Stimulated activated CD8-positive, alpha-beta memory T cell treated with anti-CD3 and anti-CD28 coated beads, Interleukin-7, amount 100 ng/mL, for 1 hour (primary cell): ENCODE measurements at places on chromosomes 2 and 18.

DNA sequence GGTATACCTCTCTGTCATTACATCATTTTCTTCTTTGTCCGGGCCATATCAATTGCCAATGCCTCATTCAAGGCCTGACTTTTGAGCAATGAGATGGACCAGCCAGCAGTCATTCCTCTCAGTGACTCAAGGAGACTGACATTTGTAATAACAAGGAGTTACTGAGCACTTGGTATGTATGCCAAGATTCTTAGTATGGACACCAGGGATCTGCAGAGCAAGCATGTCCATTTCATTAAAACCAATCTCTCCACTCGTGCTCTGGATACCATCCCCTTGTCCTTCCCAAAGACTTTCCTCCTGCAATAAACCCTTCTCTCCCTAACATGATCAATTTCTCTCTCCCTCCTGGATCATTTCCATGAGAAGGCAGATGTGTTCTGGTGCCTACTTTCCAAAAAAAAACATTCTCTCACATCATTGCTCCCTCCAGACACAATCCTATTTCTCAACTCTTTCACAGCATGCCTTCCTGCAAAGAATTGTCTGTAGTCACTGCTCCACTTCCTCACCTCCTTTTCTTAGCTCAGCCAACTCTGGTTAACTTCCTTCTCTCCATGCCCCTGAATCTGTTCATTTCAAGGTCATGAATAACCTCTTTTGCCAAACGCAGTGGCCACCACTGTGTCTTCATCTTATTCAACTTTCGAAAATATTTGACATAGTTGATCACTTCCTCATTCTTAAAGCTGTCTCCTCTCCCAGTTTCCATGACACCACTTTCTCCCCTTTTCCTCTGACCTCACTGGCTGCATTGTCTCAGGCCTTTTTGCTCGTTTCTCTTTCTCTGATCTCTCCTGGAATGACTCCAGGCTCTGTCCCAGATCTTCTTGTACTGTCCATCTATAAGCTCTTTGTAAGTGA is 102.8 kb upstream of the CYP1B1 start:
- no peak for DNase-seq

GRCh38 chr2:99858951-99859596 is 283.3 kb downstream of the AFF3 start:
- DNase-seq = no peak

DNA sequence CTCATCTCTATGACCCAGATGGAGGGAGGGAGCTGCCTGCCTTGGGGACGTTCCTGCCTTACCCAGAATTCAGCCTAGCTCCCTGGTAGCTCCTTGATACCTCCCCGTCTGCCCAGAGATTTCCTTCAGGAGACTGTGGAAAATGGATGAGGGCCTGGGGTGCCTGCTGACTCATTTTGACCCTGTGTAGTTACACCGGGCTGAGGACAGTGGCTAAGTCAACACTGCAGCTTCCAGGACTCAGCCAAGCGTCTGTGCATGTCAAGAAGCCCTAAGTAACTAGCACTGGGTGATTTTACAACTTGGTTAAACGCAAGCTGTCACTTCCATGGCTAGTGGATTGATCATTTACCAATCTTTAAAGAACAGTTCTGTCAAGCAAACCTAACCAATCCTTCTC is 23.3 kb upstream of the EPAS1 start:
- no peak for DNase-seq

DNA sequence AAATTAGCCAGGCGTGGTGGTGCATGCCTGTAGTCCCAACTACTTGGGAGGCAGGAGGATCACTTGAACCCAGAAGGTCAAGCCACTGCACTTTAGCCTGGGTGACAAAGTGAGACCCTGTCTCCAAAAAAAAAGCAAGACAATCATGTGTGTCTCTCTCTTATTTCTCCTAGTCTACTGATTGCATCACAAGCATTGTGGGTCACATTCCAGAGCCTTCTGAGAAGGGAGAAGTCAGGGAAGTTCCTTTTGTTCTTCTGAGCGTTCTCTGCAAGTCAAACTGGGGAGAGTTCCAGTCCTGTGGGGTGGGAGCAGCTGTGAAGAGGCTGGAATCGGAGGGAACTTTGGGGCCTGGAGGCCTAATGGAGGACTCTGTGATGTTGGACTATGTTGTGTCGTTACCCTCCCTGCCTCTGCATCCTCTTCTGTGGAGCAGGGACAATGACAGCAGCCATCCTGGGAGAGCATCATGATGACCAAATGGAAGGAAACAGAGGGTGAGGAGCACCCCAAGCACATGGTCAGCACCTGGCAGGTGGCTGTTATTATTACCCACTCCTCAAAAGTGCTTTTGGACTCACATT is 115.4 kb downstream of the MRO start:
- no peak for DNase-seq

DNA sequence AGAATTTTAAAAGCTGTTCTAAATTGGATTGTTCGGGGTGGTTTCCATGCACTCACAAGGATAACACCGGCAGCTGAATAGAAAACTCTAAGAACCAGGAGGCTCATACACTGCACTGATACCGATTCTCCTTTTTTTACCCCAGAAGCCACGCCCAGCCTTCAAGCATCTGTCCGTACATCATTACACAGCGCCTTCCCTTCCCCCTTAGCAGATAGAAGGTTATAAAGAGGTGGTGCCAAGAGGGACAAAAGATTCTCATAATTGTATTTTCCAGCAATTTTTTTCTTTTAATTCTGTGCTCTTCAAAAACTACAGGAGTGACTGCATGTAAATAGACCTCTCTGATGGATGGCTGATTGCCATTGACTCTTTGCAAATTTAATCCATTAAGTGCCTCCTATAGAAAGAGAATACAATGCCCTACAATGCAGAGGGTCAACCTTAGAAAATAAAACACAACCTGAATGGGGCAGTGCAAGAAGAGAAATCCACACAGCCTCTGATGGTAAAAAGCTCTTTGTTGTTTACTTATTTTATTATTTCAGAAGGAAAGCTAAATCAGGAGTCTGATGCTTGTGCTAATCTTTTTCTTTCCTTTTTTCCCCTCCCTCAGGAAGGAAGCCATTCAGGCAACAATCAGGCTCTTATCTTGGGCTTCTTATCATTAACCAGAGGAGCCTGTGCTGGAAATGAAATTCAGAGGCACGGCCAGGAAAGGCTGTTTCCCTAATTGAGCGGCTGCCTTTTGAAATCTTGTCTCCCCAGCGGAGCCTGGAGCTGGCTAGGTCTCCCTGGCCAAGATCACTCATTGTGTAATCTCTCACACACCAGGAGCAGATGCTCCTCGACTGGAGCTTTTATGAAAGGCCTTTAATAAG is 198.9 kb upstream of the NABP1 start:
- no peak for DNase-seq

GRCh38 chr2:134220344-134220974 is 33.4 kb upstream of the MGAT5 start:
- DNase-seq = no peak

- no peak for DNase-seq
Measured at GRCh38 chr18:8435376-8435775, 173.9 kb upstream of the RAB12 start.

GRCh38 chr2:205969584-205969983 is 116.4 kb downstream of the INO80D start:
- DNase-seq = no peak

GRCh38 chr2:175008801-175009495 is 3.8 kb upstream of the CHN1 start:
- DNase-seq = no peak

- peak; percentile 21 for DNase-seq
Measured at GRCh38 chr18:26547646-26548414, 523 bp downstream of the KCTD1 start.

DNA sequence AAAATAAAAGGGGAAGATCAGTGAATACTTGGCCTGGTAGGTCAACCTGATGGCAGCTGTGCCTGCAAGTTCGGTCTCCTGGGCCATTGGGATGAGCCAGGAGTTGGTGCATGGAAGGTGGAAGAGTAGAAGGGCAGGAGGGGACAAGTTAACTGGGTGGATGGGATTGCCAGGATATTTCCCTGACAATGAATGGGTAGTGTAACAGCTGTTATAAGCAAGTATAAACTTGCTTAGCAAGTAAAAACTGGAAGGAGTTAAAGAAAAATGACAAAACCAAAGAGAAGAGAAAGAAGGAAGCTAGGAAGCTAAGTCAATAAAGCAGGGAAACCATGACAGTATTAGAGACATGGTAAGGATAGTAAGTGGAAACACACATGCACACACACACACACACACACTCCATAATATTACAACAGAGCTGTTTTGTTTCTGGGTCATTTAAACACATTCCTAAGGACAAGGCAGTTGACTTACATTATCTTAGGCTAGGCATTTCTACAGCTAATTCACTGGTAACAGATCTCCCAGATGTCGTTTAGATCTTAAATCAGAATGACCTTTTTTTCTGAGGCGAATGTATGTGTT is 29.7 kb downstream of the MEP1B start:
- no peak for DNase-seq

GRCh38 chr2:134247679-134248078 is 6.2 kb upstream of the MGAT5 start:
- no peak for DNase-seq

GRCh38 chr2:46066601-46067000 is 230.6 kb upstream of the EPAS1 start:
- no peak for DNase-seq

GRCh38 chr2:172087207-172087779 is 2.0 kb downstream of the DLX1 start:
- no peak for DNase-seq

GRCh38 chr2:16620590-16620989 is 45.0 kb downstream of the CYRIA start:
- no peak for DNase-seq

DNA sequence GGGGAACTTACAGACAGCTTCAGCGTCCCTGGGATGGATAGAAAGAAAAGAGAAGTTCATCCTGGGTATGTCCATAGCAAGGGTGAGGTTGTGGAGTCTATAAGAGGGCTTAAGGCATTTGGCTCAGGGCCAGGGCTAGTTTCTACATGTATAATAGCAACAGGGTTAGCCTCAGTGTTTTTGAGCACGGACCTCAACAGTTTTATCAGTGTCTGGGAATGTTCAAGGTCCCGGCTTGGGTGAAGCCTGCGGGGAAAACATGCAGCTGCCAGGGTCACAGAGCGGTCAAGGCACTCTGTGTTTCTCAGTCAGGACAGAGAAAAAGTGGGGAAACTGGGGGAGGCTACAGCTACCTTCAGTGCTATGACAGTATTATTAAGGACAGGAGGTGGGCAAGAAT is 427.7 kb upstream of the HS6ST1 start:
- DNase-seq = no peak

DNA sequence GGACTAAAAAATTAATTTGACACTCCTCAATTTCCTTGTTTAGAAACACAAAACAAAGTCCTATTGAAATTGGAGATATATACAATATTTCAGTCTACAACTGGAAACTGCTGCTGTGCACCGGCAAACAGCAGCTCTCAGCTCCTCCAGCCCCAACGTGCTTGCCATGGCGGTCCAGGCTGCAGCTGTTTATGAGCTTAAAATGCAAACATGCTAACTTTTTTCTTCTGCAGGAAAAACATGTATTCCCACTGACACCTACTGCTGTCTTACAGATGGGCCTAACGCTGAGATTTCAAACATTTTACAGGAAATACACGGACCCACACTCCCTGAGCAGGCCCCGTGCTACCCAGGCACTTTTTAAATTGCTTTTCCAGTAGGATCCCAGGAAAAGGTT is 195.5 kb downstream of the BCL11A start:
- no peak for DNase-seq

- DNase-seq = no peak
Measured at GRCh38 chr2:233456111-233456510, 101.8 kb downstream of the DGKD start.

DNA sequence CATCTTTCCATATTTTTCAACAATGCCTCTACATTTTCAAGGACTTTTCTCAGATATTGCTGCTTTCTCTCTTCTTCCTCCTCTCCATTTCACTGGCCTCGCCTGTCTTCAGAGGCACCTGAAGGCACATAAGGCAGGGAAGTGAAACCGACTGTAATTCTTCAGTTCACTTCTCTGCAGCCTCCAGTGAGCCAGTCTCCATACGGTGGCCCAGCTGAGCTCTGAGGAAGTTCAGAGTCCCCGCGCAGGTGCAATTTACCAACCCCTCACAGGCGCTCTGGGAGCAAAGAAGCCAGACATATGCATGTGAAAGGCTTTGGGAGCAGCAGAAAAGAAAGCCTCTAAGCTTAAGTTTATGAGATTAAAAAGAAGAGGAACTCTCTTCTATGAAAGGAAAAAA is 12.4 kb downstream of the KLHL14 start:
- DNase-seq = no peak

DNA sequence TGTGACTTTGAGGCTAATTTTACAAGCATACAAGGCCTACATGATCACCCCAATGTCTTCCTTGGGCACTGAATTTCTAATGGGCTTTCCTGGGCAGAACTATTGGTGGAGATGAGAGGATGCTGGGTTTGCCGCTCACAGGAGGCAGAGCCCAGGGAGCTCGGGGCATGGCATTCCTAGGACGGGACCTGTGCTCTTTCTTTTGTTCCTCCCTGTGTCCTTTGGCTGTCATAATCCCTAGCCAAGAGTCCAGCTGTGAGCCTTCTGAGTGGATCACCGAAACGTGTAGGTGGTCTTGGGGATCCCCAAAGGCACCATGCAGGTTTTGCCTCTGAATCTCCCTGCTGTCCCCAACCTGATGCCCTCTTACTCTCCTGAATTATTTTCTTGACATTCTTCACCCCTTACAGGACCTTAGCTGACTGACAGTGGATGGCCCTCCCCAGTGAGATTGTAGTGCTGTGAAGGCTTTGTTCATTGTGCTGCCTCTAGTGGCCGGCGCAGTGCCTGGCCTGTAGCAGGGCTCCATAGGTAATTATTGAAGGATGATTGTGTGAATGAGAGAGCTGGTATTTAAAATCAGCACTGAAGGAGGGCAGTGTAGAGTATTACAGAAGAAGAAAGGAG is 221.9 kb downstream of the ZNF407 start:
- no peak for DNase-seq

DNA sequence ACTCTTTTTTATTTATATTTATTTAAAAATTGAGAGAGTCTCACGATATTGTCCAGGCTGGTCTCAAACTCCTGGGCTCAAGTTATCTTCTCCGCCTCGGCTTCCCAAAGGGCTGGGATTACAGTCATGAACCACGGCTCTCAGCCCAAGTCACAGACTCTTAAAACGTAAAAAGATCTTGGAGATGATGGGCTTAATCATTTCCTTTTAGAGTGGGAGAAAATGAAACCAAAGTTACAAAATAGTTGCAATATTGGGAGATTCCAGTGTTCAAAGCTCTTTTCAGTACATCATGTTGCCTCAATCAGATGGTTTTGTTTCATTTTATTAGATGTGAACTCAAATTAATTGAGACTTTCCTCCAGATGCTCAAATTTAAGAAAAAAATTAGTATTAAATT is 151.4 kb upstream of the XPO1 start:
- DNase-seq = no peak

DNA sequence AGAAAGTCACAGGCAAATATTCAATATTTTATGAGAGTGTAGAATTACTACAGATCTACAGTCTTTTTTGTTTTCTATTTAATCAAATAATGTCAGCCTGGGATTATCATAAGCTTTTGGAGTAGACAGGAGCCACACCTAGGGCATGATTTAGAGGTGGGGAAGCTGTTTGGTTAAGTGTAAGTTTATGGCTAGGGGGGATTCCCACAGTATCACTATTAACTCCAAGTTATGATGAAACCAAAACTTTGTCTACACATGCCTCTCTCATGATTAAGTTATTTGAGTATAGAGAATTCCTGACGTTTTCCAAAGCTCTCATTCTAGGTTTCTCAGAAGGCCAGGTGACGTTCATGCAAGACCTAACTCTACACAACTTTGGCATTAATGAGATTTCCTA is 2.1 kb downstream of the SERPINB10 start:
- DNase-seq = no peak
